Stimulated activated CD4-positive, alpha-beta T cell treated with anti-CD3 and anti-CD28 coated beads, TNF-alpha, amount 100 ng/mL, for 1 hour (primary cell): ENCODE measurements at places on chromosomes 4 and X.
A peak's percentile ranks its signal among the peaks of the same experiment; 100 is the strongest.

- no peak for DNase-seq
These were observed 235.2 kb upstream of the ANKRD50 start for GRCh38 chr4:124947622-124948265.

GRCh38 chr4:8739820-8740665 lies 131.6 kb downstream of the HMX1 start:
- DNase-seq = no peak

- no peak for DNase-seq
These were observed 170.1 kb downstream of the LARP7 start for GRCh38 chr4:112807083-112807482.

DNA sequence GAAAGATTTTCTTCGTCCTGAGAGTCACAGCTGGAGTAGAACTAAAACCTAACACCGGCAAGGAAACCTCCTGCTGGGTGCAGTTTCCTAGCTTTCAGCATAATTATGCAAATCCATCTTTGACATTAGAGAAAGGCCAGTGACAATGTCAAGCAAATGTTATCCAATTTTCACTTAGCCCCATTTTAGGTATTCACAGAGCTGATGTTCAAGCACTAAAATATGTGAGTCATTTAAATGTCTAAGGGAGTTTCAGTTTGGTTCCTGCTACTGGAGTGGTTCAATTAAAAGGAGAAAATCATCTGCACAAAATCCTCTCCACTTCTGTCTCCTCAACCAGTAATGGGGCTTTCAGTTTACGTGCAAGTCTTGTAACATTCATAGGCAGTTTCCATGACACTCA lies 37.1 kb upstream of the AMOT start:
- DNase-seq = no peak

- no peak for DNase-seq
These were observed 23.3 kb downstream of the CAMK2D start for GRCh38 chr4:113738251-113738650.

DNA sequence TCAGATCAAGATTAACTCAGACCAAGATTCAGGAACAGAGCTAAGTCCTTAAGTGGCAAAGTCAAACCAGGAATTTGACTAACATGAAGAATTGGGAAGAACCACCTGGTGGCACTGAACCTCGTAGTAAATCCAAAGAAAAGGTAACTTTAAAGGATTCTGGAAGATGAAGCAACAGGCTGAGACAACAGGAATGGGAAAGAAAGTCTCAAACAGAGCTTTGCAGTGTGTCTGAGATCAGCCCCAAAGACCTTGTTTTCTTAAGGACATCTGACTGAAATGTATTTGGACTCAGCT lies 126.1 kb downstream of the ASB9 start:
- DNase-seq = no peak

- DNase-seq = peak; percentile 6
These were observed 64.1 kb downstream of the QDPR start for GRCh38 chr4:17447675-17448298.

- DNase-seq = no peak
These were observed 314.7 kb downstream of the LDB2 start for GRCh38 chr4:16583764-16584163.

GRCh38 chr4:14267373-14268060 lies 640.0 kb upstream of the BOD1L1 start:
- DNase-seq = no peak

- DNase-seq = no peak
These were observed 653 bp downstream of the HHIP start for GRCh38 chr4:144646523-144647094.

GRCh38 chr4:155614111-155614762 lies 52.4 kb upstream of the GUCY1A1 start:
- no peak for DNase-seq
